ENCODE measurements at places on chromosomes 7 and 10.

DNA sequence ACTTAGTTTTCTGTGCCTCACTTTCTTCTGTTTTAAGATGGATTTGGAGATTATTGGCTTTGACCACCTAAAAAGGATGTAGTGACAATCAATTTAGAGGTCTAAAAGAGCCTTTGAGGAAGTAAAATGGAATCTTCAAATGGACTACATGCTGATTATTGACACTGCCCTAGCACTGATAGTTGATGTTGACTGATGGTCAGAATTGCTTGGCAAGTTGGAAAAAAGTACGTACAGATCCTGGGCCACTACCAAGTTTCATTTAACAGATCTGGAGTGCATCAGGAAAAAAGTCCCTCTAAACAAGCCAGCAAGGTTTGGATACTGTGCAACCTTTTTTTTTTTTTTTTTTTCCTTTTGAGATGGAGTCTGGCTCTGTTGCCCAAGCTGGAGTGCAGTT, 81.1 kb downstream of the TCF7L2 start:
- no peak for DNase-seq

DNA sequence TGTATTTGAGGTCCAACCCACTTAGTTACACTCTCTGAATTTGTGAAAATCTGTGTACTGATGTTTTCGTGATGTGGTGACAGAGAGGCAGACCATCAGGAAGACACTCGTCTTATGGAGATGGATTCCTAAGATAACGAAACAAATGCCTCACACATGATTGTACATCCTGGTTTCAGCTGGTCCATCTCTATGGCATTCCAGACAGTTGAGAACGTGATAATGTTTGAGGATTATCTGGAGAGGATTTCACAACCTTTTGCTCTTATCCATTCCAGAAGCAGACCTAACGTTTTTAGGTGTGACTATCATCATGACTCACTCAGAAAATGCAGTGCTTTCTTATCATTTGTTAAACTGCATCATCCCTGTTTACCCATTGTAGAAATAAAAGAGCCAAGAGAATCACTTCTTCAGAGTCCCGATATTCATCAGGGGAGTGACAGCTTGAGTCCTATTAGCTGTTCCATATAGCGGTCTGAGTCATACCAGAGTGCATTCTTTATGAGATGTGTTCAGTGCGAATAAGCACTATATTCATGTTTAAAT, 74.5 kb downstream of the BMPER start:
- DNase-seq = no peak

GRCh38 chr10:123039632-123039930, 30.8 kb downstream of the ACADSB start:
- DNase-seq = no peak

- no peak for DNase-seq
These were observed 165.6 kb downstream of the ZEB1 start for GRCh38 chr10:31484431-31485135.

DNA sequence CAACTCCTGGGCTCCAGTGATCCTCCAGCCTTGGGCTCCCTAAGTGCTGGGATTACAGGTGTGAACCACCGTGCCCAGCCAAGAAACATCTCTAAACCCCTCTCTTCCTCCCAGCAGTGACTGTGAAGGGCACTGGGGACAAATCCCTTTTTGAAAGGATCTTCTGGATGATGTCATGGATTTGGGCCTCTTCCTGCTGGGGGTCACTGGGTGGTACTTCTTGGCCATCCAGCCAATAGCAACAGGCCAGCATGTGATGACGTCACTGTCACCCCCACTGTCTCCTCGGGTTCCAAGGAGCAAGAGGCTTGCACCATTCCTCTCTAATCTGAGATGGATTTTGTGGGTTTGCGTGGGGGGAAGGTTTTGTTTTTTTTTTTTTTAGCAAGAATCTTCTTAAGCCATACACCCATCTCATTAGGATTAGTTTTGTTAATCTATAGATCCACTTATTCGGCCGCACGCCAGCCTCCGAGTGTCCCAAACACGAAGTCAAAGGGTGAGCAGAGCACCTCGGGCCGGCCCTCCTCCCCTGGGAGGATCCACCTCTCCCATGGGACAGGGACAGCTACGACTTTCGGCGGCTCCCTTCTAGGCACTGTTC, 29.4 kb upstream of the TNRC18 start:
- no peak for DNase-seq

- no peak for DNase-seq
These were observed 185.1 kb upstream of the KLF6 start for GRCh38 chr10:3969876-3970666.

DNA sequence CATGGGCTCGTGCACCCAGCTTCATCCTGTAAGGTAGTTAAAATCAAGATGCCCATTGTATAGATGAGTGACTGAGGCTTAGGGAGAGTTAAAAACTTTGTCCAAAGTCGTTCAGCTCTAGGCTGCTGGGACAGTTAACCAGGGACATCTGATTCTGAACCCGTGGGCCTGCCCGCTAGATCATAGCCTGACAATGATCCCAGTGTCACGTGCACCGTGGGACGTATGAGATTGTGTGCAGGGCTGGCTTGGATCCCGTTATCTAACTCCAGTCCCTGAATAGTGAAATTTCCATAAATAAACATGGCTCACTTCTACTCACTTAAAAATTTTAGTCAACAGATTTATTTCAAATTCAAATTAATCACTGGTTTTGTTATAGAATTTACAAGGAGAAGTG, 24.9 kb downstream of the C10orf120 start:
- no peak for DNase-seq

GRCh38 chr7:151081170-151082101, 827 bp upstream of the FASTK start:
- no peak for DNase-seq

GRCh38 chr7:157436763-157437480, 100.1 kb downstream of the DNAJB6 start:
- no peak for DNase-seq

DNA sequence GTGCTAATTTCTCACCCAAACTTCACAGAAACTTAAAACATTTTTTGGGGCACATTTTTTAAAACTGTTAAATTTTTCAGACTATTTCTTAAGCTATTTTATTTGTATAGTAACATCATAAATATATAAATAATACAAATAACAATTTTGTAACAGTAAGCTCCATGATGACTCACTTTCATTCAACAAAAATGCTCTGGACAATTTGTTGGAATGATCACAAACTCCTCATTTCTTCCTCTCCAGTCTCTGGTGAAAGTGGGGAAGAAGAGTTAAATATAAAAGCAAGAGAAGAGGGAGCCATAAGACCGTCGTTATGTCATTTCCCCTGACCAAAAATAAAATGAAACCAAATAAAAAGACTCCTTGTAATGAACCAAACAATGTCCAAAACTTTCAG, 162.4 kb downstream of the AGMO start:
- no peak for DNase-seq

DNA sequence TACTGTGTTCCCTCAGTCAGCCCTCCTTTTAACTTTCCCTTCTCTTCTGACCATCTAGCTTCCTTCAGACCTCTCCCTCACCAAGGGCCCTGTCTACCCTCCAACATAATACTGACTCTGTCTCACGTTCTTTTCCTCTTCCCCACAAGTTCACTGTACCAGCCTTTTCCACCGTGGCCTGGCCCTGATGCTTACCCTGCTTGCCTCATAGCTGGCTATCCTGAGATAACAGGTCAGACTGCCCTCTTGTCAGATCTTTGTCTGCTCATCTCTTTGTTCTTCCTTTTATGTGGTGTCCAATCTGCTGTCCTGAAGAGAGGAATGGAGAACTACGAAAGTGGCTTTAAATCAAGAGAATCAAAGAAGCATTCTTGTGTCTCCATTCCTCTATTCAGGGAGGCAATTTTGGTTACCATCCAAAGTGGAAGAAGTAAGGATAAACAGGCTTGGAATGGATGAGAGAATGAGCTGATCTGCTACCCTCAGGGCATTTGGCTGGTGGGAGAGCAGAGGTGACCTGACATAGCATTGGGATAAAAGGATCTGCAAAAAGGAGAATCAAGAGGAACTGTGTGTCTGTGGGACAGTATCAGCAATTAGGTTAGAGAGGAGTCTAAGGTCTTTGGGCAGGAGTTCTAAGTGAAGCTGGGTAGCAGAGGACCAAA, 8.1 kb downstream of the BTAF1 start:
- no peak for DNase-seq

DNA sequence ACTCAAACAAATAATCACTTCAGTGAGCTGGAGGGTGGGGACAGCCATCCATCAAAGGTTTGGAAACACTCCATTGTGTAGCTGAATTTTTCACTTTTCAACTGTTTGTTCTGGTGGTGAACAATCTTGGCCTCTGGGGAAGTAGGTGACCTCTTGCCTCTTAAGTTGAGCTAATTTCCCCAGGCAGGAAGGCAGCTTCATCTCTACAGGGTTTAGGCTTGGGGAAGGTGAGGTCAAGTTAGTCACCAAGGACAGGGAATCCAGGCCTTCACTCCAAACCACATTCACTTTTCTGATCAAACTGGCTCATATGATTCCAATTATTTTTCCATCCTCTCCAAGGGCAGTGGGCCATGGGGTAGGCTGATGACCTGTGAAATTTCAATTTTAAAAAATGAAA, 138.3 kb upstream of the HABP2 start:
- DNase-seq = no peak

DNA sequence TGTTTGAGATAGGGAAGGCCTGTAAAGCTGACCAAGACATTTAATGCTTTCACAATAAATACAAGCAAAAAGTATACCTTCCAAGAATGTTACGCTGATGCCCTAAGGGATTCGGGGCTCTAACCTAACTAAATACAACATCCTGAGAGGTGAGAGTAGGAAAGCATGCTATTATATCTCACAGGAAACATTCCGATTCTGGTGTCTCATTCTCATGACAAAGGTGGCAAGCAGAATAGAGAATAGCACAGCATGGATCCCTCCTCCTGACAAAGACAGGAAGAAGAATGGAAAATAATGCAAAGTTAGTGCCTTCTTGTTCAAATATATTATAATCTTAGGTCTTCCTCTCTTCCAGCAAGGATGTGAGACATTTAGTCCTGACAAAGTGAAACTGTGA, 504.3 kb downstream of the TFEC start:
- DNase-seq = no peak

GRCh38 chr10:30842894-30843293, 188.8 kb downstream of the ZNF438 start:
- no peak for DNase-seq

GRCh38 chr7:155961241-155962190, 149.3 kb upstream of the SHH start:
- no peak for DNase-seq

GRCh38 chr10:128873411-128874054, 593.5 kb upstream of the MGMT start:
- no peak for DNase-seq

DNA sequence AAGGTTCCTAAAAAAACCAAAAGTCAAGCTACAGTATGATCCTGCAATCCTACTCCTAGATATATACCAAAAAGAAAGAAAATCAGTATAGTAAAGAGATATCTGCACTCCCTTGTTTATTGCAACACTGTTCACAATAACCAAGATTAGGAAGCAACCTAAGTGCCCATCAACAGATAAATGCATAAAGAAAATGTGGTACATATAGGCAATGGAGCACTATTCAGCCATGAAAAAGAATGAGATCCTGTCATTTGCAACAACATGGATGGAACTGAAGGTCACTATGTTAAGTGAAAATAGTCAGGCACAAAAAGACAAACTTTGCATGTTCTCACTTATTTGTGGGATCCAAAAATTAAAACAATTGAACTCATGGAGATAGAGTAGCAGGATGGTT, 1159.5 kb upstream of the AUTS2 start:
- no peak for DNase-seq

- DNase-seq = no peak
These were observed 249.7 kb downstream of the EMX2 start for GRCh38 chr10:117792214-117792613.

- no peak for DNase-seq
These were observed 213.7 kb downstream of the GLI3 start for GRCh38 chr7:42023262-42023661.

DNA sequence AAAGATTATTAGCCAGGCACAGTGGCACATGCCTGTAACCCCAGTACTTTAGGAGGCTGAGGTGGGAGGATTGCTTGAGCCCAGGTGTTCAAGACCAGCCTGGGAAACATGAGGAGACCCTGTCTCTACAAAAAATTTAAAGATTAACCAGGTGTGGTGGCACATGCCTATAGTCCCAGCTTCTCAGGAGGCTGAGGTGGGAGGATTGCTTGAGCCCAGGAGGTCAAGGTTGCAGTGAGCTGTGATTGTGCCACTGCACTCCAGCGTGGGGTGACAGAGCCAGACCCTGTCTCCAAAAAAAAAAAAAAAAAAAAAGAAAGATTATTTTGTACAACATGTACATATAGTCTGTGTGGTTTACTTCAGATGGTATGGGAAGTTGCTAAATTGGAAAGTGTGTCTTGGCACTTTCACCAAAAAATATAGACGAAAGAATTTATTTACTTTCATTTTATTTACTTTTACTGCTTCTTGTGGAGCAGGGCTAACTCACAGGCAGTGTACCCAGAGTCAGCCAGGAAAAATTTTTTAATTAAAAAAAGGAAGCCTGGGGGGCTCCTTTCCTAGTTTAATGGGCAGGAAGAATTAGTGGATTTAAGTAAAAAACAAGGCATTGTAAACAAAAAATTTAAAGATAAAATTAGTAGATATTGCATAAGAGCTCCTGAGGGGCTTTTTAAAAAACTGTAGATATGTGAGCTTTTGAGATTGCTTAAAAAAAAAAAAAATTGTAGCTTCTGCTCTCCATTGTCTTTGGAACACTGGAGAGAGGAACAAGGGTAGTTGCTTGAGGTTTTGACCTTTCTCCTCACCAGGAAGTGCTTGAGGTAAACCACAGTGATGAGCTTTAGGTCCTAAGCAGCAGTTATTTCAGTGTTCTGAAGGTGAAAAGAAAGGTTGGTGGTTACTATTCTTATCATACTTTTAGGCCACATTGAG, 44.6 kb upstream of the VDAC2 start:
- no peak for DNase-seq

DNA sequence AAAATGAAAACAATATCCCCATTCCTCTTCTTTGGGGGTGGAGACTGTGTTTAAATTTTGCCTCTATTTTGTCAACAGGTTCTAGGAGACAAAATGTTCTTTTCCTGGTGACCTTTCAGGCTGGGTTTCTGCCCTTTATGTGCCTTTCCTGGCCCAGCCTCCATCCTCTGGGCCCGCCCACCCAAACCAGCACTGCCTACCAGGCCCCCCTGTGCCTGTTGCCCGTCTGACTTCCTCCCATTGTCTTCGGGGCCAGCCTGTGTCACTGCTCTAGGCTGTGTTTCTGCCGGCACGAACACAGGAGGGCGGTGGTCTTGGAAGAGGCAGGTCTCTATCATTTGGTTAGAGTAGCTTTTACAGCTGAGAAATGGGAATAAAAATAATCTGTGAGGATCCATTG, 13.9 kb downstream of the TSPAN14 start:
- DNase-seq = peak; percentile 48

GRCh38 chr10:3761904-3762303, 23.1 kb downstream of the KLF6 start:
- DNase-seq = no peak

GRCh38 chr7:150879345-150879744, 27.0 kb downstream of the AOC1 start:
- no peak for DNase-seq

DNA sequence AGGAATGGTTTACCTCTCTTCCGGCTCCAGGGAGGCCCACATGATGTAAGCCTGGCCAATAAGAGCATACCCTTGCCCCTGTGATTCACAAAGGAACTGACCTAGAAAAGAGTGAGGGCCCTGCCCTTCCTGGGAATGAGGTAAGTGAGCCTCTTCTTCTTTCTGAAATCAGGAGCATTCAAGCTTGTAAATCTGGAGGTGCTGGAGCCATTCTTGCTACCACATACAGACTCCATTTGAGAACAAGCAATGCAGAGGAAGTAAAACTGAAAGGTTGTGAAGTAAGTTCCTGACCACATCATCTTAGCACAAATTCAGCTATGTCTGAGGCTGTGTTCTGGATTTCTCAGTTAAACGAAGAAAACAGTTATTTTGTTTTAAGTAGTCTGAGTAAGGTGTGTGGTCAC, 132.2 kb downstream of the CD36 start:
- DNase-seq = no peak
